ENCODE measurements at places on chromosomes 12 and 14.

- DNase-seq: no peak
Observed at GRCh38 chr12:51866324-51866723, 17.8 kb upstream of the FIGNL2 start.

- no peak for DNase-seq
Observed at GRCh38 chr12:124191966-124192365, 102.9 kb upstream of the RFLNA start.

- no peak for DNase-seq
Observed at GRCh38 chr14:80387563-80387981, 176.3 kb upstream of the DIO2 start.

DNA sequence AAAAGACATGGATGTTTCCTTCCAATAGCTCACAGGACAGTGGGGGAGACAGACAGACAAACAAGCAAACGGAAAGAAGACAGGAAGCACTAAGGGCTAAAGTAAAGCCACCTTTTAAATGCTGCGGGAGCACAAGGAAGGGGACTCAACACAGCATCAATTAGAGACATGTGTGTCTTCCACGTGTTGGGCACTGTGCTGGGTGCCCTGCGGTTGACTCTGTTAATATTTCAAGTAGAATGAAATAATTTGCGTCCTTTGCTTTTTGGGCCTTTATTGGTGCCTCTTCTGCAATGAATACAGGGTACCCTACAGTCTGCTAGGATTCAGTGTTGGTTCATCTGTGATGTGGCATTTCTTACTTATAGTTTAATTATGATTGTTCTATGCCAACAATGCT lies 90.9 kb upstream of the CPM start:
- no peak for DNase-seq

DNA sequence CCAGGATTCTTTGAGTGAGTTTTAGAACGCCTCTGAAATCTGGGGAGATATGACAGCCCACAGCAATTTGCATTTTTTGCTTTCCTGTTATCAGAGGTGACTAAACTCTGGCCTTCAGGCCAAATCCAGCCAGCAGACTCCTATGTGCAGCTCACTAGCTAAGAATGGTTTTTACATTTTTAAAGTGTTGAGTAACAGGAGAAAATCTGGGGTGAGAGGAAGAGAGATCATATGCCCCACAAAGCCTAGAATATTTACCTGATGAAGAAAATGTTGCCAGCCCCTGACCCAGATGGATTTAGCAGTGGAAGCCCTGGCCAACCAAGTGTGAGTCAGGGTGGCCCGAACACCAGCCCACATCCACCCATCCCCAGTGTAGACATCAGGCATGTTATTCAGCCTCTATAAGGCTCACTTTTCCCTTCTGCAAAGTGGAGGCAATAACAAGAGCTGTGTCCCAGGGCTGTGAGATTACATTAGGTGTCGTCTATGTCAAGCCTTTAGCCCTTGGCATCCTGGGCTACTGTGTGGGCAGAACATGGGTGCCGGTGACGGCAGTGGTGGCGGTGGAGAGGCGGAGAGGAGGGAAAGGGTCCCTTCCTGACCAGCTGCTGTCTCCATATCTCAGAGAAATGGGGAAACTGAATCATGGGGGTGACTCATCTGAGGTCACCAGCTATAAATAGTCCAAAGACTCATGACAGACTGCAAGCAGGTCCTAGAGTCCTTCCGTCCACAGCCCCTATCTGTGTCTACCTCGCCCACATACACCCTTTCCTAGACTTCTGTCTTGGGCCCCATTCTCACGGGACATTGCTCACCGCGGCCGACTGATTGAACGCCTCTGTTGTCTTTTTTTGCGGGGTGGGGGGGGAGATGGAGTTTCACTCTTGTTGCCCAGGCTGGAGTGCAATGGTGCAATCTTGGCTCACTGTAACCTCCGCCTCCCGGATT lies 32.6 kb upstream of the CD9 start:
- peak; percentile 79 for DNase-seq

GRCh38 chr12:65615118-65615517 lies 209.2 kb upstream of the HMGA2 start:
- DNase-seq: no peak
